ENCODE measurements at places on chromosomes 12 and 14.
A peak's percentile ranks its signal among the peaks of the same experiment; 100 is the strongest.

DNA sequence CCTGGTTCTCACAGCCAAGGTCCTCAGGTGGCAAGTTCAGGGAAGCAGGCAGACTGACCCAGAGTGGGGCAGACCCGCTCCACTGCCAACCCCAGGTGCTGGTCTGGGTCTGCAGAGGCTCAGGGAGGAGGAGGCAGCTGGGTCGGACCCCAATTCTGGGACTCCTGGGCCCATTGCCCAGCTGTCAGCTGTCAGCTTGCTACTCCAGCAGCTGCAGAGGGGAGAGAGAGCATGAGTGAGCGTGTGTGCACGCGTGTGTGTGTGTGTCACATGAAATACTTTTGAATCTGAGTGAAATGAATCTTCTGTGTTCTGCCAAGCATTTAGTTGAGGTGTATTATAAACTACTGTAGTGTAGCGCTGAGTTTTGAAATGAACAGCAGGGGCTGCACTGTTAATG, 30.8 kb downstream of the XRCC3 start:
- DNase-seq: no peak

- no peak for DNase-seq
Observed at GRCh38 chr14:68809524-68809923, 16.7 kb upstream of the ZFP36L1 start.

DNA sequence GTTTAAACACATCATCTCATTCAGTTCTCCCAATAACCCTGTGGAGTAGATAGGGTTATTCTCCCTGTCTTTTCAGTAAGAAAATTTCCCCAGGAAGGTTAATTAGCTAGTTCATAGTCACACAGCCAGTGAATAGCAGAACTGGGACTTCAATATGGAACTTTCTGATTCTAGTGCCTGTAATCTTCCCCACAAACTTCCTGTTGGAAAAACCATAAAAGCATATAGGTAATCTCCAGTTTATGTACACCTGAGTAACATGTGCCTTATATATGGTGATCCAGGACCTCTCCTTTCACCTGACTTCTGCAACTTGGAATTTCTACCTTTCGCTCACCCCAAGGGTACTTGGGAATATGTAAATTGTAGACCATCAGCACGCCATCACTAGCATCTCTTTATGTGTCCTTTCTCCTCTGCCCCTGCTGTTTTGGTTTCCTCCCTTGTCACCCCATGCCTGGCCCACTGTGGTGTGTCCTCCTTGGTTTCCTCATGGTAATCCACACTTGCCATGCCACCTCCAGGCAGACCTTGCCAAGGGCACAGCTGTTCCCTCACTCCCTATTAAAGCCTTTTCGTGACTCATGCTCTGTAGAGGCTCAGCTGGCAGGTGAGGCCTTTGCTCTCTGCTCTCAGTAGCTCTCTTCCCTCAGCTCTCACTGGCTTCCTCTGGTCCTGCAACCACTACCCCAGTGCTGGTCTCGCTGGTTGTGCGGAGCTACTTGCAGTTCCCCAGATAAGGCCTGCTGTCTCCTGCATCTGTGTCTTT, 16.7 kb downstream of the TBC1D30 start:
- peak; percentile 18 for DNase-seq

GRCh38 chr14:86035882-86036281, 505.9 kb downstream of the FLRT2 start:
- peak; percentile 58 for DNase-seq

- peak; percentile 70 for DNase-seq
Observed at GRCh38 chr12:107131832-107132616, 38.7 kb upstream of the CRY1 start.

GRCh38 chr14:72651081-72651480, 242.8 kb downstream of the DPF3 start:
- DNase-seq: no peak

All from epithelial cell of esophagus (primary cell).